ENCODE measurements at places on chromosomes 13 and 19. TPM values are rescaled to one million over a fixed set of nuclear protein-coding genes. Genes with fewer than 3 reads are reported as not detected.
A peak's percentile ranks its signal among the peaks of the same experiment; 100 is the strongest.

DNA sequence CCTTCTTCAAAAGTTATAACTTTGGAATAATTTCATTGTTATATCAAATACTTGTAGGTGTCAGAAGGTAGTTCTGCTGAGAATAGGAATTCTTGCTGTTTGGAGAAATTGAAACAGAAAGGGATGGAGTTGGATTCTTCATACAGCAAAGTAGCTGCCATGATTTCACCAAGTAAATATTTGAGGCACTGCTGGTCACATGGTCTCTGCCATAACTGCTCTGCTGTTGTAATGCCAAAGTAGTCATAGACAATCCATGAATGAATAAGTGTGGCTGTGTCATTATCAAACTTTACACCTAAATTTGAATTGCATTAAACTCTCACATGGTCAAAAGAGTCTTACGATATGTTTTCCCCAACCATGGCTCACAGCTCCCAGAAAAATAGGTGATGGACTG lies 308.6 kb downstream of the GPC6 start:
- no peak overlapping the region for H3K4me3 ChIP-seq
- DNase-seq: no peak
- H3K4me1 ChIP-seq: no peaks in the 10 kb centered on the region
- H3K36me3 ChIP-seq: no peaks in the 10 kb centered on the region
- H3K27me3 ChIP-seq: no peaks in the 10 kb centered on the region

DNA sequence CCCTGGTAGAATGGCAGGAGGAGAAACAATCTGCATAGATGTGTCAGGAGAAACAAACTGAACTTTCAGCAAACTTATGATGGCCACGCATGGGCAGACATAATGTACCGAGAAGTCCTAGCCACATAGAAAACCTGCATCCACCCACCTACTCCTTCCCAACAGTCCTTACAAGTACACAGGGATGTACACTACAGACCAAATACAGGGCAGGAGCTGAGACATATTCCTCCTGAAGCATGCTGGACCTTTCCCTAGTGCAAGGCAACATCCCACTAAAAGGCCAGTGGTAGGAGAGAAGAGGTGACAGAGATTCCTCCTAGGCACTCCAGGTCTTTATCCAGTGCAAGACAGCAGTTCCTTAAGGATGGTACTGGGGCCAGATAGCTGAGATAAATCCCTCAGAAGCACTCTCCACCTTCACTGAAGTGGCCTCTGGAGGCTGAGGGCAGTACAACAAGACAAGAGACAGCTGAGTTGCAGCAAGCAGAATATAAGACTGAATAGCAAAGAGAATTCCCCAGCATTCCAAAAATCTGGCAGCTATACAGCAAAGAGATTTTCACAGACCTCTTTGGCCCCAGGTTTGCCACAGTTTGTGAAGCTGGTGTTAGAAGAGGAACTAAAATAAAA lies 18.3 kb downstream of the VWA8 start:
- H3K36me3 ChIP-seq: peaks cover 11% of the 10 kb centered on the region
- H3K27ac ChIP-seq: no peak overlapping the region
- no peak for DNase-seq
- no peak overlapping the region for H3K4me3 ChIP-seq
- no peaks in the 10 kb centered on the region for H3K27me3 ChIP-seq
- no peaks in the 10 kb centered on the region for H3K4me1 ChIP-seq

- peak overlapping the region; percentile 75 for H3K27ac ChIP-seq
- H3K36me3 ChIP-seq: no peaks in the 10 kb centered on the region
These were observed 34.3 kb downstream of the ELF1 start for GRCh38 chr13:40984668-40985366.

- H3K27me3 ChIP-seq: no peaks in the 10 kb centered on the region
- peaks cover 24% of the 10 kb centered on the region for H3K4me1 ChIP-seq
- H3K27ac ChIP-seq: peak overlapping the region; percentile 82
These were observed 738 bp downstream of the DMWD start for GRCh38 chr19:45791744-45792469.

DNA sequence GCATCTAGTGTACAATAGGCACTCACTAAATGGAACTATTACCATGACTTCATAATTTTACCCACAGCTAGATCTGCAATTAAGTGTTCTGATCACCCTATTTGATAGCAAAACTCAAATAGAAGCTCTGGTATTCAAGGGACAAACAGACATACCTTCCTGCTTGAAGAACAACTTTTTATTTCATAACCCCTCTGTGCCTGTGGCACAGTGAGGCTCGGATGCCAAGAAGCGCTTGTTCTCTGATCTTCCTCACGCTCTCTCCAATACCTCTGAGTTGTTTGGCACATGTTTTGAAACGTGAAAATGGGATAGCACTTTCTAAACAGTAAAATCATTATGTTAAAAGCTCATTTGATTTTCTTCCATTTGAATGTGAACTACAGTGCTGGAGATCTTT lies 232.0 kb downstream of the KLF5 start:
- DNase-seq: no peak
- no peak overlapping the region for H3K4me3 ChIP-seq

Gene ZFP14
- total RNA-seq: 10.5 TPM

GRCh38 chr13:99004978-99005377 lies 27.1 kb upstream of the DOCK9 start:
- no peak for DNase-seq
- no peaks in the 10 kb centered on the region for H3K27me3 ChIP-seq
- H3K4me1 ChIP-seq: peaks cover 33% of the 10 kb centered on the region
- H3K27ac ChIP-seq: no peak overlapping the region
- H3K36me3 ChIP-seq: no peaks in the 10 kb centered on the region

- H3K27ac ChIP-seq: no peak overlapping the region
- H3K27me3 ChIP-seq: no peaks in the 10 kb centered on the region
- no peak overlapping the region for H3K4me3 ChIP-seq
- no peaks in the 10 kb centered on the region for H3K36me3 ChIP-seq
- no peaks in the 10 kb centered on the region for H3K4me1 ChIP-seq
These were observed 112.1 kb downstream of the ZNF737 start for GRCh38 chr19:20453425-20453935.

GRCh38 chr13:98571955-98572662 lies 4.8 kb downstream of the STK24 start:
- DNase-seq: no peak
- H3K4me3 ChIP-seq: peak overlapping the region; percentile 37
- no peaks in the 10 kb centered on the region for H3K36me3 ChIP-seq
- H3K4me1 ChIP-seq: peaks cover 77% of the 10 kb centered on the region

DNA sequence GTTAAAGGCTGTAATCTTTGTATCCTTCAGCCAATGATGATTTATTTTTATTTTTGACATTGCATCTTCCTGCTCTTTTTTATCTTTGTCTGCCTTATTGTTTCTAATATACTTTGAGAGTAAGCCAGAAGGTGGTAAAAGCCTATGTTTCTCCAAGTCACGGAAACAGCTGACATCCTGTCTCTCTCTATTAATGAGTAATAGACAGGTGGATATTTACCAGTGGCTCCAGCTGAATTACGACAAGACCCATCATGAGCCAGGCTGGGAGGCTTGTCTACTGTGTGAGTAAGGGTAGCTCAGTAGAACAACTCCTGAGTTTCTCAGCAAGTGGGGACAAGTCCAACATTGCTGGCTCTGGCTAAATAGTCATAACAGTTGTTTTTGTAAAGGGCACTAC lies 166.6 kb downstream of the NDFIP2 start:
- DNase-seq: no peak
- no peak overlapping the region for H3K27ac ChIP-seq
- peaks cover 11% of the 10 kb centered on the region for H3K4me1 ChIP-seq
- no peak overlapping the region for H3K4me3 ChIP-seq
- no peaks in the 10 kb centered on the region for H3K27me3 ChIP-seq

- H3K36me3 ChIP-seq: no peaks in the 10 kb centered on the region
- H3K27me3 ChIP-seq: no peaks in the 10 kb centered on the region
- no peaks in the 10 kb centered on the region for H3K4me1 ChIP-seq
- no peak for DNase-seq
- no peak overlapping the region for H3K27ac ChIP-seq
These were observed 15.5 kb downstream of the SIX5 start for GRCh38 chr19:45753548-45753947.

DNA sequence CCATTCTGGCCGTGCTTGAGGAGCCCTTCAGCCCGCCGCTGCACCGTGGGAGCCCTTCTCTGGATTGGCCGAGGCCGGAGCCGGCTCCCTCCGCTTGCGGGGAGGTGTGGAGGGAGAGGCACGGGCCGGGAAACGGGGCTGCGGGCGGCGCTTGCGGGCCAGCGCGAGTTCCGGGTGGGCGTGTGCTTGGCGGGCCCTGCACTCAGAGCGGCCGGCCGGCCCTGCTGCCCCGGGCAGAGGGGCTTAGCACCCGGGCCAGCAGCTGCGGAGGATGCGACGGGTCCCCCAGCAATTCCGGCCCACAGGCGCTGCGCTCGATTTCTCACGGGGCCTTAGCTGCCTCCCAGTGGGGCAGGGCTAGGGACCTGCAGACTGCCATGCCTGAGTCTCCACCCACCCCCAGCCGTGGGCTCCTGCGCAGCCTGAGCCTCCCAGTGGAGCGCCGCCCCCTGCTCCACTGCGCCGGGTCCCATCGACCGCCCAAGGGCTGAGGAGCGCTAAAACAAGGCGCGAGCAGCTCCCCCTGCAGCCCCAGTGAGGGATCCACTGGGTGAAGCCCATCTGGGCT lies 76.5 kb downstream of the PCDH20 start:
- H3K27me3 ChIP-seq: no peaks in the 10 kb centered on the region
- H3K27ac ChIP-seq: no peak overlapping the region
- H3K4me3 ChIP-seq: no peak overlapping the region
- DNase-seq: no peak
- no peaks in the 10 kb centered on the region for H3K36me3 ChIP-seq

Gene PEAK3
- total RNA-seq: 0.55 TPM

Gene PROZ
- total RNA-seq: not detected

GRCh38 chr13:77359171-77359570 lies 32.3 kb upstream of the MYCBP2 start:
- no peaks in the 10 kb centered on the region for H3K36me3 ChIP-seq
- no peaks in the 10 kb centered on the region for H3K4me1 ChIP-seq
- no peak overlapping the region for H3K4me3 ChIP-seq
- H3K27me3 ChIP-seq: no peaks in the 10 kb centered on the region

Gene SSBP4
- total RNA-seq: 18.1 TPM

GRCh38 chr19:12838886-12839756 lies 806 bp downstream of the MAST1 start:
- peaks cover 21% of the 10 kb centered on the region for H3K4me1 ChIP-seq
- no peak for DNase-seq
- H3K27ac ChIP-seq: no peak overlapping the region
- no peaks in the 10 kb centered on the region for H3K36me3 ChIP-seq

- H3K27ac ChIP-seq: no peak overlapping the region
- no peak for DNase-seq
- H3K4me3 ChIP-seq: no peak overlapping the region
These were observed 1645.4 kb upstream of the SPRY2 start for GRCh38 chr13:81986308-81986707.
